HepG2 (cell line): ENCODE measurements at places on chromosomes 12 and 14.

DNA sequence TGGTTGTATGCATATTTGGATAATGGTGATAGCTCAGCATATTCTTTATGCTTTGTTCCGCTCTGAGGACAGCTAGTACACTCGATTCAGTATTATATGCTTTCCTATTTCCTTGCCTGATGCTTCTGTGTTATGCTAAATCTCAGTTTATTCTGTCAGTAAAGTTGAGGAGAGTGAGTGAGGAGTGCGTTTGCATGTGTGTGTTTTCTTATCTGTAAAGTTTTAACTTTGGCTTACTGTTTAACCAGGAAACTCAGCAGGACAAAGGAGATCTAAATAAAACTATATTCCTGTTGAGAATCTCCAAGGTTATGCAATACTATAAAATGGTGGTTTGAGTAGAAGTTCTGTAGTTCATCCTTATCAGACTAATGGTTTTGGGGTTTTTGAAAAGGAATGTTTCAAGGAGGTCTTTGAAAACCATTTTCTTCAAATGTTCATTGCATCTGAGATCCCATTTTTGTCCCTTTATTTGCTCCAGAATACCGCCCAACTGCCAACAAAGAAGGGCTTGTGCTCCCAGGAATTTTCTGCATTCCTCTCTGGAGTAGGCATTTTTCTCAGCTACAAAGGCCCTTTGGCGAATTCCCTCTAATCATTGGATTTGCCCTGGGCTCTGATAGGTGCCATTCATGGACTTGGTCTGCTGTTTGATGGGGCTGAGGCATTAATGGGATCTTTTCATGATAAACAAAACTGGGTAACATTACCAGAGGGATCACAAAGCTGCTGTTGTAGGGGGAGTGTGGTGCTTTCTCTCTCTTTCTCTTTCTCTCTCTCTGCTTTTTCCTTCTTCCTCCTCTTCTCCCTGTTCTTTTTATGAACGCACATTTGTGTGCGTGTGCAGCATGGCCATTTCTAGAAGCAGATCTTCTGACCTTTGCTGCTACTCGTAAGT, 71.7 kb downstream of the HMGA2 start:
- DNase-seq = peak; percentile 97

- no peak for DNase-seq
These were observed 108.0 kb downstream of the AEBP2 start for GRCh38 chr12:19547271-19547671.

DNA sequence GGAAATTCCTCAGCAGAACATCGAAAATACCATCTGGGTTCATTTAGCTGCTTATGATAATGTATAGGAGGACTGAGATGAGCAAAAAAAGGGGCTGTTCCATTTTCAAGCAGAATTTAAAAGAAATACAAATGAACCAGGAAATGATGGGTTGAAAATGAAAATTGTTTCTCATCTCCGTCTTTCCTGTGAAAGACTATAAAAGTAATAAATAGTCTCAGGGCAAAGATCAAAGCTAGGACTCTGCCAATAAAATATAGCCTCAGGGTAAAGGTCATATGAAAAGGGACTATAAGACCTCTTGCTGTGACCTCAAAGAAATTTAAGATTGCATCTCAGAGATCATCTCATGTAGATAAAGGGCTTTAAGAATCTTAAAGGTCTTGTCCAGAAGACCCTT, 478.0 kb downstream of the BTG1 start:
- DNase-seq = no peak

GRCh38 chr14:62847168-62847567, 198.1 kb downstream of the KCNH5 start:
- no peak for DNase-seq

GRCh38 chr12:560691-561390, 101.1 kb downstream of the B4GALNT3 start:
- no peak for DNase-seq

GRCh38 chr12:76031081-76031413, 529 bp downstream of the PHLDA1 start:
- DNase-seq = no peak

- no peak for DNase-seq
These were observed 33.0 kb downstream of the P2RX2 start for GRCh38 chr12:132651444-132652100.

DNA sequence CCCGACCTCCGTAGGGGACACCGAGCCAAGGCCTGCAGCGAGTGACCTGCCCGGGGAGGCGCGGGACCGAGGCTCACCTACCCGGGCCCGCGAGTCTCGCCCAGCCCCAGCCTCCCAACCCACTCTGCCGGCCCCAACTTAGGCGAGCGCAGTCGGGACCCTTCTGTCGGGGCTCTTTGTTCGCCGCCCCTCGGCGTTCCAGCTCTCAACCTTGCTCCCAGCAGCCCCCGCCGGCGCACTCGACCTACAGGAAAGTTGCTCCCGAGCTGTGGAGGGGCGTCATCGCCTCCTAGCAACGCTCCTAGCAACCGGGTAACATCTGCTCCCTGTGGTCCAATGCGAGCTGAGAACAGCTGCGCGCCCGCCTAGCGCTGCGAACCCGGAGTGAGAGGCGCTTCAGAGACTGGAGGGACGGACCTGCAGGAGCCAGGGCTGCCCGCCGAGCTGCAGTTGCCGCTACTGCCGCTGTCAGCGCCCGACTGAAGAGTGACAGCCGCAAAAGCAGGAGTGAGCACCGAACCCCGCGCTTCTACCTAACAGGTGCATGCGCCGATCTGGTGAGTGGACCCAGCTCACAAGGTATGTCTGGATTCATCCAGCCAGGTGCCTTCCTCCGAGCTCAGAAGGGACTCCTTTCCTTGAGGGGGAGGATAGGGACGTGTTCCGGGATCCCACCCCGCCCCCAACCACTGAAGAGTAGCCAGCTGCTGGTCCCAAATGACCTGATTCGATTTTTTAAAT, 355.0 kb downstream of the SNAPC1 start:
- DNase-seq = peak; percentile 38

- DNase-seq = no peak
These were observed 162.0 kb upstream of the PDZRN4 start for GRCh38 chr12:41026151-41026550.

GRCh38 chr14:71645656-71646055, 286.6 kb upstream of the RGS6 start:
- DNase-seq = no peak

DNA sequence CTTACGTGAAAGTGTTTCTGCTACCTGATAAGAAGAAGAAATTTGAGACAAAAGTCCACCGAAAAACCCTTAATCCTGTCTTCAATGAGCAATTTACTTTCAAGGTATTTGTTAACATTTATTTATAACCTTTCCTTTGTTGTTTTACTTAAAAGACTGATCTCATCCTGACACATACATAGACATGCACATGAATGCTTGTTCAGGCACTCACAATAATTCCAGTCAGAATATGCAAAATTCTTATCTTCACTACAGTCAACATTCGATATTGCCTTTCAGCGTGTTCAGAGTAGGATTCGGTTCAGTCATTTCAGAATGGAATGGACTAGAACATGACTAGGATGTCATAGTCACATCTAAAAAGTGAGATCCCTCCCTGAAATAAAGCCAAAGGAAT, 394.6 kb downstream of the PAWR start:
- no peak for DNase-seq
